CD4-positive, alpha-beta T cell treated with Interleukin-10 for 1 hour (primary cell): ENCODE measurements at places on chromosomes 5 and 9.

DNA sequence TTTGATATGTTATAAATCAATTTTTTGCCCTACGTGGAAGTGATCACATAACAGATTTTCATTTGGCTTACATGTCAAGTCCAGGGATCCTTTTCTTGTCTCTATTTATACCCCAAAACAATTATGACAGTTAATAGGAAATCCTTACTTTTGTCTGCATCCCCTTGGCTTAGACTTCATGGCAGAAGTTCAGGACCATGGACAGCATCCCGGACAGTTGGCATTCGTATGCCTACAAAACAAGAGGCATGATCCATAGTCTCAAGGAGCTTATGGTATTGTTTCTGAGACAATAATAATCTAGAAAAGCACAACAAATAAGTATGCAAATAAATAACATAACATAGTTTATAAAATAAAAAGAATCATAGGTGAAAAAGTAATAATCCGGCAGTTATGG is 214.3 kb upstream of the GRIA1 start:
- no peak for DNase-seq

- DNase-seq, result no peak
Observed at GRCh38 chr9:127950513-127951289, 13.0 kb upstream of the DPM2 start.

DNA sequence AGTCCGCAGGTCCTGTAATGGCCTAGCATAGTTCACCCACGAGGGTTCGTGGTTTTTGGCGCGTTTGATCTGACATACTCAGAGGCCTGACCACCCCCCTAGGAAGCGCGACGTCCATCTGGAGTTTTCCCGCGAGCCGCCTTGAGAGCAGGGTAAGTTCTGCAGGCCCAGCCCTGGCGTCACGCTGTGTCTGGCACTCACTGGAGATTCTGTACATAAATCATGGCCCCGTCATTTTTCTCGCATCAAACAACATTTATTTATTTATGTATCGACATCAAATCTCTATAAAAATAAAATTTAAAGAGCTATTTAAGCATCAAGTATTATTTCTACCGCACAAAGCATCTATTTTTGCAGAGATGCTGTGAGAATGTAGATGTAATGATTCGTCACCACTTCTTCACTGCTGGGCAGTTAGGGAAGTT is 437 bp upstream of the TRIM41 start:
- DNase-seq, result no peak

DNA sequence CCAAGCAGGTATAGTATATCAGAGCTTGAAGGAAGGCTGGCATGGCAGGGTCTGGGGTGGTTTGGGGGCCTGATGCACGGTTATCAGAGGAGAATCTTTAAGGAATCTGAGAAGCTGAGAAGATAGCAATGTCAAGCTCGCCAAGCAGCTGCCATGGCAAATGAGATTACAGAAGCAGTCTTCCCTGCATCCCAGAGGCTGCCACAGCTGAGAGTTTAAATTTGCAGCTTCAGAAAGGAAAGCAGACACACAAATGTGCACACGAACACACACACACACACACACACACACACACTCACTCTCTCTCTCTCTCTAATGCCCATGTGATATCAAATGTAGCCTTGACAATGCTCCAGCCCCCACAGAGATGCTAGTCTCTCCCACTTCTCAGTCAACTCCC is 79.0 kb upstream of the TNC start:
- DNase-seq, result no peak

DNA sequence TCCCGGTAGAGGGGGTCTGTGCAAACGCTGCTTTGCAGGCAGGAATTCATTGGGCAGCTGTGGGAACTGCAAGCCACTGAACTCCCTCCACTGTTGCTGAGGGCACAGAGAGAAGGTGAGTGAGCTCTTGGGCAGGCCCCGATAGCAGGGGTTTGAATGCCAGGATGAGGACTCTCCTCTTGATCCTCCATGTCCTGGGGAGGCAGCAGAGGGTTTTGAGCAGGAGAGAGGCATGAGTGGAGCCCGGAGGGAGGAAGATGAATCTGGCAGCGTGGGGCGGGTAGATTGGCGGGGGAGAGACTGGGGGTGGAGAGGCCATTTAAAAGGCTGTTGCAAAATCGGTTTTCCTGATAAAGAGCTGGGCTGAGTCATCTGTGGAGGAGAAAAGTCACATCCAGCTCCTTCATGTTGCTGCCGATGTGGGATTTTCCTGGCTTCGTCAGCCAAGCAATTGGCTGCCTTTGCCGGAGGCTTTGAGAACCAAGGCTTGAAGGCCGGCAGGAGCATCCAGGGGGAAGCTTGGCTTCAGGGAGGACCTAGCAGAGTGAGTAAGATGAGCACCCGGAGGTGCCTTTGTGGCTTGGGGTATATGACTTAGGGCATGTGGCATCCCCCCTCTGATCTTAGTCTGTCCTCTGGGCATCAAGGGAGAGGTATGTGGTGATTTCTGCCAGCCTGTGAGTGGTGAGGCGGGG is at the start of gene SYNPO:
Gene SYNPO, plus strand, starts transcription at position 350 of the 695 bp plus-strand sequence. CDS start 7,616 bp downstream, outside the sequence.
- no peak for DNase-seq

GRCh38 chr9:95817205-95817604 is 58.3 kb upstream of the ERCC6L2 start:
- DNase-seq, result no peak

GRCh38 chr9:111832449-111832848 is 37.7 kb upstream of the SHOC1 start:
- no peak for DNase-seq

- DNase-seq, result no peak
Observed at GRCh38 chr5:167546270-167546669, 745.2 kb upstream of the WWC1 start.

- no peak for DNase-seq
Observed at GRCh38 chr9:94443032-94443722, 111.7 kb upstream of the PCAT7 start.

DNA sequence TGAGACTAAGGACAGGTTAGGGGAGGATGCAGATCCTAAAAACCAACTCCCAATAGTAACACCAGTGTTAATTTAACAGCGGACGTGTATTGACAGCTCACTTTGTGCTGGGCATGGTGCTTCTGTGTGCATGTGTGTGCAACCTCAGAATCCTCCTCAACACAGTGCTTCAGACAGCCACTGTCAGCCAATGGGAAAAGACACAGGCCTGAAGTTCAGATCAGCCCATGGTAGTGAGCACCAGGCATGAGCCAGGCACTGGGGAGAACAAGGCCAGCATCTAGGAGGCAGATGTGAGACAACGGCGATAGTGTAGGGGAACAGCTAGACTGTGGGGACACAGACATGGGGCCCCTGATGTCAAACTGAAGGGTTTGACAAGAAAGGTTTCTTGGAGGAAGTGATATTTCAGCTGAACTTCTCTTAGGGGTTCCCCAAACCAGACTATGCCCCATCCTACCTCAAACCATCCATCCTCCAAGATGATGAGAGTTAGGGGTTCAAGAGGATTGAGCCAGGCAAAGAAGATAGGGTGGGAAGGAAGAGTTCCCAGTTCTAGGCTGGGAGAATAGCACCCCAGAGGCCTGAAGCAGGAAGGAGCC is 71.5 kb upstream of the PSD2 start:
- no peak for DNase-seq
